ENCODE measurements at places on chromosomes 3 and 15.
A peak's percentile ranks its signal among the peaks of the same experiment; 100 is the strongest.

DNA sequence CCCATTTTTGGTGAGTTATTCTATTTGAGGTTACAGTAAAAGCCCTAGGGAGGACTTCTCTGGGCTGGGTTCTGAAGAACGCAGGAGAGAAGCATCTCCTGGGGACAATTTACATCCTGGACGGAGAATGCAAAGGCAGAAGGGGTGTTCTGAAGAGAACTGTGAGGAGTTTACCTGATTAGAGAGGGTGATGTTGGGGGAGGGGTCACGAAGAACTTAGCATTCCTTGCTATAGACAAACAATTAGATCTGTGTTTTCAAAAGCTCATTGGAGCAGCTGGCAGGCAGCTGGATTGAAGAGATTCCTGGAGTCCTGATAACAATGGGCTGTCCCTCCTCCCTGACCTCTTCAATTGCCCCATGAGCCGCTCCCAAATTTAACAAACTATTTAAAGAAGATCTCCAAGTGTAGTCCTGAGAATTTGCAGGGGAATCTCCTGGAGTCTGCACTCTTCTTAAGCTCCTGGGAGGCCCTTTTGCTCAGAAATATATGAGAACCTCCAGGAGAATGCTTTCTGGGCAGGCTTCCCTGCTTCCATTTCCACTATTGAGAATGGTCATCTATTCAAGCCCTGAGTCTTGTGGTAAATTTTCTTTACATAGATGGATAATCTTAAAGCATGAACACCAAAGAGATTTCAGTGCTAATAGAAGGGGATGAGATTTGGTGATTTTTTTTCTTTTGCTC is 55.3 kb downstream of the ARHGAP31 start:
- DNase-seq: no peak

DNA sequence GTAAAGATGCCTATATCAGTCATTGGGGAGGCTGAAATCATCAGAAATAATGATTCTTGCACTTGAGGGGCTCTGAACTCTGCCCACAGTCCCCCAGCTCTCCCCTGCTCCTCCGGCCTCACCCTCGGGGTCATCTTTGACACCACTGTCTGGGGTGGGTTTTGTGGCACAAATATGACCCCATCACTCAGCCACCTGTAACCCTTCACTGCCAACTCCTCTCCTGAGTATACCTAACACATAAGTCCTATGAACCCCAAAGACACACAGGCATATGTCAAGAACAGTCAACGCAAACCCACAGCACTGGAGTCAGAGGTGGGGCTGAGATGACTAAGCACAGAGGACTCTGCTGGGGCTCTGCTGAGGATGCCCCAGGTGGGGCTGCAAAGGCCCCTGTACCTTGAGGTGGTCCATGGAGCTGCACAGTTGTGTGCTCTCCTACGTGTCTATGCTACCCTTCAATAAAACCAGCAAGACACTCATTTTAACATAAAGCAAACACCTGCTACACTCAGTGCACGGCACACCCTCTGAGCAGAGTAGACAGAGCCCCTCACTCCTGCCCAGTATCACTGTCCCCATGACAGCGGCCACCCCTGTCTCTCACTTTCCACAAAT is 29.9 kb downstream of the SLC41A3 start:
- DNase-seq: no peak

DNA sequence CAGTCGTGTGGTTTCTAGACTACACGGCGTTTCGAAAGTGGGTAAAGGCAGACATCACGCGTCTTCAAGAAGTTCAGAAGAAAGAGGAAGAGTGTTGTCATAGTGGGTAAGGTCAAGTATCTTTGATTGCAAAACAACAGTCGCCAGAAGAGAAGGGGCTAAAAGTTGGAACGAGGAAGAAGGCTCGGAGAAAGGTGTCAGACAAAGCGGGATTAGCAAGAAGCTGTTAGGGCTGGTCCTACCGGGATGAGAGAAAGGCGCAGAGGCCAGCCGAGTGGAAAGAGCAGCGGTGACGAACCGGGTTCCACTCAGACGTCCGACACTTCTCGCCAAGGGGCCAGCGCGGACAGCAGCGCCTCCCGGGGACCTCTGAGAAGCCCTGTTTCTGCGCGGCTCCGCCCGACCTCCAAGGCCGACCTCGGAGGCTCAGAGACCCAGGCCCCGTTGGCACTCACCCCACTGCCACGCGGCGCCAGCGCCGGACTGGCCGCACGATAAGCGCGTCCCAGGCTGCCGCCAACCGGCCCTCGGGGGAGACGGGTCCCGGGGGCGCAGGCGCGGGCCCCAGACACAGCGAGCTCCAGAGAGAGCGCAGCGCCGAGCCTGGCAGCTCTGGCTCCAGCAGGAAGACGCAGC is 436 bp downstream of the ADPGK start:
- no peak for DNase-seq

DNA sequence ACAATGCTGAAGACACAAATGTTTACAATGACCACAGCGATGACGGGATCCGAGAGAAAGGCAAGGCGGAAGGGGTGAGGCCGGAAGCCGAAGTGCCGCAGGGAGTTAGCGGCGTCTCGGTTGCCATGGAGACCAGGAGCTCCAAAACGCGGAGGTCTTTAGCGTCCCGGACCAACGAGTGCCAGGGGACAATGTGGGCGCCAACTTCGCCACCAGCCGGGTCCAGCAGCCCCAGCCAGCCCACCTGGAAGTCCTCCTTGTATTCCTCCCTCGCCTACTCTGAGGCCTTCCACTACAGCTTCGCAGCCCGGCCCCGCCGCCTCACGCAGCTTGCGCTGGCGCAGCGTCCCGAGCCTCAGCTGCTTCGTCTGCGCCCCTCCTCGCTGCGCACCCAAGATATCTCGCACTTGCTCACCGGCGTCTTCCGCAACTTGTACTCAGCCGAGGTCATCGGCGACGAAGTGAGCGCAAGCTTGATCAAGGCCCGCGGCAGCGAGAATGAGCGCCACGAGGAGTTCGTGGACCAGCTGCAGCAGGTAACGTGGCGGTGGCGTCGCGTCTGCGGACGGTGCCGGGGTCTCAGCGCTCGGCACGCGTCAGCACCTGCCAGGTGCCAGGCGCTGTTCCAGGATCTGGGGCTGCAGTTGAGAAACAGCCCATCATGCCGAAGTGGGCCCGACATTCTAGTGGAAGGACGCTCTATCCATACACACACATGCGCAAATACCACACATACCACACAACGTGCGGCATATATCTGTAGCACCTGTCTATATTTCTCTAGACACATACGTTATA is at the start of gene DLEC1:
TSS of gene DLEC1 (plus strand) at position 108 of the 798 bp plus-strand sequence. CDS start at position 126, 18 bp downstream.
- DNase-seq: peak; percentile 69

DNA sequence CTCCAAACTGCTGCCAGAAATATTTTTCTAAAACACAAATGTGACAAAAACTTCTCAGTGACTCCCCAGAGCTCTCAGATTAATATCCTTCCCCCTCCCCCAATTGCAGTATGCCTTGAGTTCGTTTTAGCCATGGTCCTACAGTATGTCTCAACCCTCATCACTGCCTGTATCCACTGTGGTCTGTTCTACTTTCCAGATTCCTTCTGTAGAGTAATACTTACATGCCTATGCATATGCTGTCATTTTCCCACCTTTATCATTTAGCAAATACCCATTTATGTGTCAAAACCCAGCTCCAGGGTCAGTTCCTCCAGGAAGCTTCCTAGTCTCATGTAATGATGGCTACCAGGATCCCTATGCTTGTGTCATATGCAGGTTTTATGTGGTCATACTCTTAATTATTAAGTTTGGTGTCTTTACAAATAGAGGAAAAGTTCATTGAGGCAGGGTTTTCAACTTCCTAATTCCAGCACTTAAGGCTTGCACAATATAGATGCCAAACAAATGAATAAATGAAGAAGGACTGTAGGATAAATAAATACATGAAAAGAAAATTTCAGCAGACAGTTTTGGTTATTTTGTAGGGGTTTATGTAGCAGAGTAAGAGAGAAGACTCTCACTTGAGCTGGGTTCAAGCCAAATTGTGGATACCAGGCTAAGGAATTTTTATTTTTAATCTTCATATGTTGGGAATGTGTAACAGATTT is 170.8 kb downstream of the ALCAM start:
- peak; percentile 9 for DNase-seq
